ENCODE measurements at places on chromosomes 2 and 18.

DNA sequence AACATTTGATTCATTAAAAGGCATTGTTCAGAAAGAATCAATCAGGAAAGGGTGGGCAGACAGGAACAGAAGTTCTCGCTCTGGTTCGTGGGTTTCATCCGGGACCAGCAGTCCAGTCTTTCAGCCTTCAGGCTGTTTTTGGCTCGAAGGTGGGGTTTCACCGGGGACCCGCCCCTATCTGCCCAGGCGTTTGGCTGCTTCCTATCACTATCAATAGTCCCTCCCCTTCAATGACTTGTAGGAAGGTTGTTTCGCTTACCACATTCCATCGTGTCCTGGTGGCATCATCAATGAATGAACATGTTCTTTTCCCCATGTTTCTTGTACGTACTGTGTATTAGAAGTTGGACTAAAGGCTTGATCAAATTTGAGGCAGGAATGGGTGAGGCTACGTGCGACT is 130.3 kb downstream of the NEDD4L start:
- no peak for DNase-seq

- no peak for DNase-seq
Observed at GRCh38 chr18:55220523-55220922, 261.3 kb upstream of the CCDC68 start.

GRCh38 chr2:174112073-174112472 is 136.3 kb downstream of the OLA1 start:
- DNase-seq, result no peak

- peak; percentile 96 for DNase-seq
Observed at GRCh38 chr2:158131919-158132566, 30.4 kb downstream of the UPP2 start.

GRCh38 chr18:2932247-2933181 is 80.4 kb downstream of the LPIN2 start:
- peak; percentile 62 for DNase-seq

- no peak for DNase-seq
Observed at GRCh38 chr2:196482119-196483065, 157.1 kb upstream of the CCDC150 start.

- DNase-seq, result no peak
Observed at GRCh38 chr2:220188031-220188430, 560.6 kb downstream of the SLC4A3 start.

DNA sequence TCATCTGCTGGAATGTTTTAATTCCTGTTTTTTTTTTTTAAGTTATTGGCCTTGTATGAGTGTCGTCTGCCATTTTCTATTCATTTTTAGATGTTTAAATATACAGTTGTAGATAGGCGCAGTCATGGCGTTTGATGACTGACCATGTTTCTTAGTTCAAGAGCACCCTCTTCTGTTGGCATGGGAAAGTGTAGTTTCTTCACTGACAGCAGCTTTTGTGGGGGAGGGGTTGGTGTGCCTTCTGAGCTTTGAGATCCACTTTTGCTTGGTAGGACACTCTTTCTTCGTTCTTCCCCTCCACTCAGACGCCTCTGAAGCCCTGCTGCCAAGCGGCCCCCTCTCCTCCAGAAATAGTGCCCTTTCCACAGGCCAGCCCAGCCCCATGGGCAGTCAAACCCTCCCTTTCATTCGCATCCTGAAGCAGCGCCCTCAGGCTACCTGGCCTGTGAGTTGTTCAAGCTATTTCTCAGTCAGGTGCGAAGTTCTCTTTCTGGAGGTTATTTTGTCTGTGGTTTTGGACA is 492.0 kb downstream of the TNS1 start:
- DNase-seq, result peak; percentile 69

- DNase-seq, result no peak
Observed at GRCh38 chr2:27889774-27890145, 427 bp downstream of the RBKS start.

GRCh38 chr18:8742387-8743361 is 37.3 kb downstream of the MTCL1 start:
- no peak for DNase-seq

- DNase-seq, result no peak
Observed at GRCh38 chr2:134202371-134202770, 51.5 kb upstream of the MGAT5 start.

DNA sequence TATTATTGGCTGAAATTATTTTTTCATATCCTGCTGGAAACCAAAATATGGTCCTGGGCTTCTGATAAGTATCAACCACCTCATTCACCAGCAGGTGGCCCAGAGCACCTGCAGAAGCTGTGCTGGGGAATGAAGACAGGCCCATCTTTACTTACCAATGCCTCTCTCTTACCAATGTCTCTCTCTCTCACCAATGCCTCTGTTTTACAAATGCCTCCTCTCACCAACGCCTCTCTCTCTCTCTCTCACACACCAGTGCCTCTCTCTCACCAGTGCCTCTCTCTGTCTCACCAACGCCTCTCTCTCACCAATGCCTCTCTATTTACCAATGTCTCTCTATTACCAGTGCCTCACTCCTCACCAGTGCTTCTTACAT is 2.3 kb upstream of the MAL start:
- DNase-seq, result peak; percentile 32

DNA sequence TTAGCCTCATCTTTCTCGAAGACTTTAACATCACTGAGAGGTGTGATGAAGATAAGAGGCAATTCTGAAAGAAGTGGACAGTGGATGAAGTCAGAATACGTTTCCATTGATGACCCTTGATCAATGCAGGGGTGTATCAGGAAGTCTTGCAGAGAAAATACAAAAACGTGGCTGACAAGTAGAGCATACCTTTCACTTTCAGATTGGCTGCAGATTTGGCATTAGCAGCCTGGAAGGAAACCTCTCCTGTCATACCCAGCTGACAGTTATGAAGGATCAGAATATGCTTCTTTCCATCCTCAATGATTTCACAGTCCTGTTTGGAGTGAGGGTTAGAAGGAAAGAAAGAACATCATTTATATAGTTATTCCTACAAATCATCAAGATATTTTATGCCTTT is 152.5 kb downstream of the PLEKHA3 start:
- no peak for DNase-seq

GRCh38 chr2:223889229-223889628 is 51.8 kb upstream of the AP1S3 start:
- no peak for DNase-seq

GRCh38 chr2:227871375-227871791 is at the start of gene DAW1:
Gene DAW1 (plus strand): TSS chr2:227871631. CDS start chr2:227871690, 59 bp downstream.
- DNase-seq, result peak; percentile 21

All from HepG2 (cell line).